Activated CD4-positive, alpha-beta T cell treated with anti-CD3 and anti-CD28 coated beads for 36 hours (primary cell): ENCODE measurements at places on chromosomes 5 and 9.

DNA sequence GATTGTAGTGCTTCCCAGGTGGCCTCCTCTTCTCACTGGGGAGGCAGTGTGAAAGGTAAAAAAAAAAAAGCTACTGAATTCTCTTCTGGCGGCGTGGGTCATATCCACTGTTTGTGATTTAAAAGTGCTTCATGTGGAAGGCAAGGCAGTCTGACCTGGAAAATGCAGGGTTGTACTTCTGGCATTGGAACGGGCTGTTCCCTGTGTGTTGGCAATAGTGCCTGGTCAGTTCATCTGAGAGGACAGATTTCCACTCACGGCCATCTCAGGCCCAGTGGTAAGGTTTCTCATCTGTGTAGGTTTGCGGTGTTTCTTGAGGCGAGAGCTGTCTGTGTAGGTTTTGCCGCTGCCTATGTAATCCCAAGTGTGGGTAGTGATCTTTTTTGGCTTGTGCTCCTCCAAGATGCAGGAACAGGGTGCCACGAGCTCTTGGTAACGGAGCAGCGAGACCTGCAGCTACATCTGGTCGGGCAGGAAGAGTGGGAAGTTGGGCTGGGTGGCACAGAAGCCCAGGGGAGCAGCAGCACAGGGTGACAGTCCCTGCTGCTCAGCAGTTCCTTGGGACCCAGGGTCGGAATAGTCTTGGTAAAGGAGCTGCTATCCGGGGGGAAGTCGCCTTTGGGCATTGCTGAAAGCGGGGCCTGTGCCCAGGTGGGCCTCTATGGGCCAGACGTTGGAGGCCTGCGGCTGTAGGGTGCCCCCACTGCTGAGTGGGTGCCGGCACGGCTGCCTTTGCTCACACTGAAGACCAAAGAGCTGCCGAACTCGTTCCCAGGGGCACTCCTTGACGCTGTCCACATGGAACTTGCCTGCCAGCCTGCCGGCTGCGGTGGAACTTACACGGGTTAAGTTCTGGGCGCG, 11.2 kb downstream of the RCL1 start:
- DNase-seq: no peak

- DNase-seq: no peak
These were observed 321.1 kb downstream of the PLK2 start for GRCh38 chr5:58138791-58139190.

- DNase-seq: peak; percentile 62
These were observed 15.5 kb downstream of the AKNA start for GRCh38 chr9:114371973-114372917.

DNA sequence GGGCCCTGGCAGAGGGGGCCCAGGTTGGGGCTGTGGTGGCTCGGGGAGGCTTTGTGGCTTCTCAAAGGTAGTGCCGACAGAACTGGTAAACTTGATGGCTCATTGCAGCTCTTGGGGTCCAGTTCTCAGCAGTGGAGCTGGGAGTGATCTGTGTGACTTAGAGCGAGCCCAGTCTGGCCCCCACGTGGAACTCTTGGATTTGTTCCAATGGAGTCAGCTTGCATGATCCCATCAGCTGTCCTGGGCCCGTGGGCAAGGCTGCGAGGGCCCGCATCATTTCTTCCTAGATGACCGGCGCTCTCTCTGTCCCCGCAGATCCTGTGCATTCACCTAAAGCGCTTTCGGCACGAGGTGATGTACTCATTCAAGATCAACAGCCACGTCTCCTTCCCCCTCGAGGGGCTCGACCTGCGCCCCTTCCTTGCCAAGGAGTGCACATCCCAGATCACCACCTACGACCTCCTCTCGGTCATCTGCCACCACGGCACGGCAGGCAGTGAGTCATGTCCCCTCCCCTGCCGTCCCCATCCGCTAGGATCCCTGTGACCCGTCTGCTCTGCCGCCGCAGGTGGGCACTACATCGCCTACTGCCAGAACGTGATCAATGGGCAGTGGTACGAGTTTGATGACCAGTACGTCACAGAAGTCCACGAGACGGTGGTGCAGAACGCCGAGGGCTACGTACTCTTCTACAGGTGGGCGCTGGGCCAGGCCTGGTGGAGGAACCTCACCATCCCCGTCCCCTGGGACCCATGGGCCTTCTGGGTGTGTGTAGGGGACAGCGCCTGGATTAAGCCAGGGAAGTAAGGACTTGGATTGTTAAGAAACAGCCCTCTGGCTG, 39.2 kb downstream of the USP20 start:
- no peak for DNase-seq

- DNase-seq: peak; percentile 95
These were observed at the start of gene DENND1A for GRCh38 chr9:123929870-123930831. TSS of gene DENND1A (minus strand) at chr9:123930126. CDS start at chr9:123929905, 221 bp downstream.

- DNase-seq: no peak
These were observed 7.2 kb downstream of the GPSM1 start for GRCh38 chr9:136334541-136334940.

GRCh38 chr5:157266286-157267007, 524 bp downstream of the CYFIP2 start:
- DNase-seq: peak; percentile 76

DNA sequence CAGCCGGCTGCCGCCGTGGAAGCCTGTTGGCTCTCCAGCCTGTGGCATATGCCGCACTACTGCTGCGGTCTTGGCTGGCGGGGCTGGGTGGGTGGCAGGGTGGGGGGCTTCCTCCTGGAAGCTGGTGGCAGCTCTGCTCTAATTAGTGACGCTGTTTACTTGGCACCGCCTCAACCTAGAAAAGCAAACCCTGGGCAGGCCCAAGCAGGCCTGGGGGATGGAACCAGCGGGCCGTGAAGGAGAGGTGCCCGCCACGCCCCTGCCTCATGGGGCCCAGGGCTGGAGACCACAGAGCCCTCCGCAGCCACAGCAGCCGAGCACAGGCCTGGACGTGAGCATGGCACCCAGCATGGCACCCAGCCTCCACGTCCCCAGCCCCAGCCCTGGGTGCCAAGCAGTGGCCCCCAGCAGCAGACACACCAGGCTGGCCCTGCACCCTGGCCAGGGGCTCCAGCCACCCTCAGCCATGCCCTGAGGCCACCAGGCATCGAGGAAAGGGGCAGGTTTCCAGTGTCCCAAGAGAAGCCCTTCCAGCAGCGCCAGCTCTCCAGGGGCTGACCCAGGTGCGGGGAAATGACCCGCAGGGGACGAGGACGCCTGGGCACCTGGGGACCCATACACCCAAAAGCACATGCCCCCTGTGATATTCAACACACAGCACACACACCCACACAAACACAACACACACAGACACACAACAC, 5.4 kb upstream of the CCDC187 start:
- no peak for DNase-seq

- no peak for DNase-seq
These were observed 7.1 kb upstream of the MYOZ3 start for GRCh38 chr5:150653762-150654556.

DNA sequence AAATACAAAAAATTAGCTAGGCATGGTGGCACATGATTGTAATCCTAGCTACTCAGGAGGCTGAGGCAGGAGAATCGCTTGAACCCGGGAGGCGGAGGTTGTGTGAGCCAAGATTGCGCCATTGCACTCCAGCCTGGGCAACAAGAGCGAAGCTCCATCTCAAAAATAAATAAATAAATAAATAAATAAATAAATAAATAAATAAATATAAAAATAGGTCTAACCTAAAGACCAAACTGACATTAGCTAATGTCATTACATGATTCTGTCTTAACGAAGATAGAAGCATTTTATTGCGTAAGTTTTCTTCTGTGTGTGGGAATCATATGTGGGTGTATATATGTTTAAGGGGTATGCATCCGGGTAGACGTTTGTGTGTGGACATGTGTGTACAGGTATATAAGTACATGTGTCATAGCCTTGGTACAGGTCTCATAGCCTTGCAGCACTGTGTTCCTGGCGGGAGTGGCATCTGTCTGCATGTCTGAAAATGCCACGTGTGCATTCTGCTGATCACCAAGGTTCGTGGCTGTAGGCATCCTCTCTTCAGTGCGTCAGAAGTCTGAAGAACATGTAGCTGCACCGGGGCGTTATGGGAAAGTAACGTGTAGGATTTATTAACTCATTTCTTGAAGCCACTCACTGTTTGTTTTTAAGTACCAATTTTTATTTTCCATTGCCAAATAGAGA, 298.1 kb downstream of the NR3C1 start:
- DNase-seq: peak; percentile 13

GRCh38 chr5:68433923-68434879, 218.6 kb downstream of the PIK3R1 start:
- DNase-seq: peak; percentile 98

- peak; percentile 51 for DNase-seq
These were observed 9.0 kb downstream of the CCDC69 start for GRCh38 chr5:151214614-151215545.

DNA sequence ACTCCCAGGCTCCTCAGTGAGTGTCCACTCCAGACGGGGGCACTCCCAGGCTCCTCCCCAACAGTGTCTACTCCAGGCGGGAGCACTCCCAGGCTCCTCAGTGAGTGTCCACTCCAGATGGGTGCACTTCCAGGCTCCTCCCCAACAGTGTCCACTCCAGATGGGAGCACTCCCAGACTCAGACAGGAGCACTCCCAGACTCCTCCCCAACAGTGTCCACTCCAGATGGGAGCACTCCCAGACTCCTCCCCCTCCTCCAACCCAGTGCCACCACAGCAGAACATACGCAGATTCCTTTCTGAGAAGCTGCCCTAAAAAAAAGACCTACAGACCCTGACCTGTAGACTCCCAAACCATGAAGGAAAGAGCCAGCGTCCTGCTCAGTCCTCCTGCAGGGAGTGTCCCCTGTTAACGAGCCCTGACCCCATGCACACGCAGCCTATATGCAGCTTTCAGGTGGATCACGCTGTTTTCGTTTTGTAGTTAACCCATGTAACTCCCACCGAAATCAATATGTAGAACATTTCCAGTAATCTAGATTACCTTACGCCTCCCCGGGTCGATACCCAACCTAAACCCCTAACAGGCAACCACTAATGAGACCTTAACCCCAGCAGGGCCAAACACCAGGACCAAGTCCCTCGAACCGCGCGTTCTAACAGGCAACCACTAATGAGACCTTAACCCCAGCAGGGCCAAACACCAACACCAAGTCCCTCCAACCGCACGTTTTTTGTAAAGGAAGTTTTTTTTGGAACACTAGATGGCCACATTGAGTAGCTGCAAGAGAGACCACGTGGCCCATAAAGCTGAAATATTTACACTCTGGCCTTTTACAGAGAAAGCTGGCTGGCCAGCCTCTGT, 15.7 kb downstream of the PNPLA7 start:
- DNase-seq: peak; percentile 32

DNA sequence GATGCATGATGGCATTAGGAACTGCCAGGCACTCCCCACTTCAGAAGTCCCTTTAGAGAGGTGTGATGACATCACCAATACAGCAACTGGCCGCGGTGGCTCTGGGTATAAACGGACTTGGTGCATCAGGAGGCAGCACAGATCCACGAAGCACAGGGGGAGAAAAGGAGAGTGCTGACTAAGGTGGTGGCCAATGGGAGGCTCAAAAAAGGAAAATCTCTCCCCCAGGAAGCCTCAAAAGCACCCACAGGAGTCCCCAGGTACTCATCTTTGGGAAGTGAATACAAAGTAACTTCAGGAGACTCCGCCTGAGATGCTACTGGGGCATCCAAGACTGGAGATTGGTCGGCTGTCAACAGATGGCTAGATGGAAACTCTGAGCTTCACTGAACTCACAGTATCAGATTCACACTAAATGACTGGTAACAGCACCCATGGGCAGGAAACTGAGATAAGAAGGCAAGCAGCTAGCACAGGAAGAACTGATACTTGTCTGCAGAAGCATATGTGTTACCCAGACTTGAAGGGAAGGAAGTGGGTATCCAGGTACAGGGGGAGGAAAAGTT, 7.6 kb downstream of the TTC39B start:
- peak; percentile 80 for DNase-seq

GRCh38 chr9:121902461-121903135, 190.5 kb downstream of the TTLL11 start:
- DNase-seq: no peak

DNA sequence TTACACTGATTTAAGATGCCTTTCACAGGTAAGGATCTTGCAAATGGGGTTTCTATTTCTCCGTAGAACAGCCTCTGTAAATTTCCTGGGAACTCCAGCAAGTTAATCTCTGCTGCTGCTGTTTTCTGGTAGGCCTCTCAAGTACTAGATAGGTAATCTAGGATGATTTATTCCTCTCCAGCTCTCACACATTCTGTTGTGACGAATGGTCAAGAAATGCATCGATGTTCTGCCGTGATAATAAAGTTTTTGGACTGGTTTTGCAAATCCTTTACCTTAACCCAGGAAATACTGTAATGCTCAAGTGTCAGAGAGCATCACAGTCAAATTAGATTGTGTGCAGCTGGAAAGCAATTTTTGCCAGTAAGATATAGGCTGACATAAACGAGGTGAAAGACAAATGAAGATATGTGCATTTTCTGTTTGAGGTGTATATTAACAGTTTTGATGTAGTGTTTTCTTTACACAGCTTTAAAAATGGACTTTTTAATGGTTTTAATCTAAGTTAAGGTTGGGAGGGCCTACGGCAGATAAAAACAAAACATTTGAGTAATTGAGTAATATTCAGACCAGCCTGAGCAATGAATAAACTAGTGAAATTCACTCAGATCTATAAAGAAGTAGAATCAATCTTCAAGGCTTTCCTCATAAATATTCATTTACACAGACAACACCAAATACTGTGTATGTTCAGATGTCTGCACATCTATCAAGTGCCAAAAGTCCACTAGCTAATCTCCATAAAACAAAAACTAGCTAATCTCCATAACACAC, 300.6 kb upstream of the EDIL3 start:
- no peak for DNase-seq

- no peak for DNase-seq
These were observed 265.9 kb upstream of the VLDLR start for GRCh38 chr9:2355697-2355983.

- DNase-seq: no peak
These were observed 22.4 kb downstream of the NRG2 start for GRCh38 chr5:140020601-140021177.

- no peak for DNase-seq
These were observed 2.8 kb upstream of the ESM1 start for GRCh38 chr5:54988218-54988617.

GRCh38 chr5:181261320-181262049, 542 bp upstream of the TRIM52 start:
- DNase-seq: peak; percentile 83

GRCh38 chr5:158840193-158840592, 259.5 kb downstream of the EBF1 start:
- DNase-seq: no peak

DNA sequence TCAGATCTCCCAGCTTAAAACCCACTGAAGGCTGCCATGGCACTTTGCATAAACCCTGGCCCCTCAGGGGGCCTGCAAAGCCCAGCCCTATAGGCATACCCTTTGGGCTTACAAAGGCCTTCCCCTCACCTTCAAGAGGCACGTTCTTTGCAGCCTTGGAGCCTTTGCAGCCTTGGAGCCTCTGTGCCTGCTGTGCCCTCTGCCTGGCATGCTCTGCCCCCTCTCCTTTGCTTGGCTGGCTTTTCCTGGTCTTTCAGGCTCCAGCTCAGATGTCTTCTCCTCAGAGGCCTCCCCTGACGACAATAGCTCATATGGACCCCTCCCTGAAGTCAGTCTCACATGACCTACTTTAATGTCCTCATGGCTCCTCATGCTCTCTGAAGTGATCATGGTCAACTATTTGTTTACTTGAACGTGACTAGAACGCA, 60.3 kb downstream of the CXXC5 start:
- no peak for DNase-seq

GRCh38 chr5:92637960-92638359, 943.1 kb downstream of the NR2F1-AS1 start:
- no peak for DNase-seq

- no peak for DNase-seq
These were observed 31.5 kb downstream of the HMHB1 start for GRCh38 chr5:143843461-143843860.
